Stimulated activated CD4-positive, alpha-beta T cell treated with anti-CD3 and anti-CD28 coated beads, Interleukin-12 subunit alpha, Interleukin-12 subunit beta, amount 100 ng/mL, for 48 hours (primary cell): ENCODE measurements at places on chromosomes 6 and 20.

GRCh38 chr6:55082021-55082420 is 92.3 kb upstream of the HCRTR2 start:
- no peak for DNase-seq

GRCh38 chr6:143079325-143079640 is 18.6 kb downstream of the AIG1 start:
- no peak for DNase-seq

- no peak for DNase-seq
These were observed 16.4 kb downstream of the FOXQ1 start for GRCh38 chr6:1328129-1328800.

GRCh38 chr6:134703206-134703605 is 246.7 kb downstream of the ALDH8A1 start:
- DNase-seq = no peak

GRCh38 chr6:83086751-83087150 is 19.3 kb downstream of the DOP1A start:
- no peak for DNase-seq

GRCh38 chr20:47568019-47568418 is 66.3 kb downstream of the NCOA3 start:
- no peak for DNase-seq

- DNase-seq = no peak
These were observed 12.8 kb downstream of the DLL1 start for GRCh38 chr6:170277893-170278742.

- DNase-seq = no peak
These were observed 85.2 kb upstream of the PHACTR3 start for GRCh38 chr20:59518881-59519706.

DNA sequence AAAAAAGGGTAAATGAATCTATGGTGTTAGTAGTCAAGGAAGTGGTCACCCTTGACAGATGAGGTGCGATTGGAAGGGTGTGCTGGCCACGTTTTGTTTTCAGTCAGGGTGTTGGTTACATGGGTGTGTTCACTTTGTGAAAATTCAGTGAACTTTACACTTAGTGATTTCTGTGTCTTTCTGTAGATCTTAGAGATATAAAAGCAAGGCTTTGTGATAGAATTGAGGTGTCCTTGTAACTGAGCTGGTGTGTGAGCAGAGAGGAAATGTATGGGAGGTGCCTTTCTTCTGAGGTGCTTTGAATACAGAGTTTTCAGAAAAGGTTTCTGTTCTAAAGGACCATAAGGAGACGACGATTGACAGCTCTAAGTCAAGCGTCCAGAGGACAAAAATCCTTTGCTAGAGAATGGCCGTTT is 90.5 kb downstream of the SAMD3 start:
- DNase-seq = peak; percentile 24

- no peak for DNase-seq
These were observed 531.1 kb upstream of the CITED2 start for GRCh38 chr6:139905404-139906052.

DNA sequence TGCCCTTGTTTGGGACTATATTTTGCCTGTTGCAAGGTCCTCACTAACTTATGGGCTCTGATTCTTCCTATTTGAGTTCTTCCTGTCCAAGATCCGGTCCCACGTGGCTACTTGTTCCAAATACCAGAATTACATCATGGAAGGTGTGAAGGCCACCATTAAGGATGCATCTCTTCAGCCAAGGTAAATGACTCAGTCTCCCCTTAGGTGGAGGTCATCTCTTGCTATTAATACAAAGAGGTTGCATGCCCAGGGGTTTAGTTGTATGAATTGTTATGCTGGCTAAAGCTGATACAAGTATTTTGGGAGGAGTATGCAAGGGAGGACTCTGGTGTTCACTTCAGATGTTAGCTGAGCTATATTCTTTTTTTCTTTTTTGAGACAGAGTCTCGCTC is 9.1 kb downstream of the RNF114 start:
- no peak for DNase-seq

DNA sequence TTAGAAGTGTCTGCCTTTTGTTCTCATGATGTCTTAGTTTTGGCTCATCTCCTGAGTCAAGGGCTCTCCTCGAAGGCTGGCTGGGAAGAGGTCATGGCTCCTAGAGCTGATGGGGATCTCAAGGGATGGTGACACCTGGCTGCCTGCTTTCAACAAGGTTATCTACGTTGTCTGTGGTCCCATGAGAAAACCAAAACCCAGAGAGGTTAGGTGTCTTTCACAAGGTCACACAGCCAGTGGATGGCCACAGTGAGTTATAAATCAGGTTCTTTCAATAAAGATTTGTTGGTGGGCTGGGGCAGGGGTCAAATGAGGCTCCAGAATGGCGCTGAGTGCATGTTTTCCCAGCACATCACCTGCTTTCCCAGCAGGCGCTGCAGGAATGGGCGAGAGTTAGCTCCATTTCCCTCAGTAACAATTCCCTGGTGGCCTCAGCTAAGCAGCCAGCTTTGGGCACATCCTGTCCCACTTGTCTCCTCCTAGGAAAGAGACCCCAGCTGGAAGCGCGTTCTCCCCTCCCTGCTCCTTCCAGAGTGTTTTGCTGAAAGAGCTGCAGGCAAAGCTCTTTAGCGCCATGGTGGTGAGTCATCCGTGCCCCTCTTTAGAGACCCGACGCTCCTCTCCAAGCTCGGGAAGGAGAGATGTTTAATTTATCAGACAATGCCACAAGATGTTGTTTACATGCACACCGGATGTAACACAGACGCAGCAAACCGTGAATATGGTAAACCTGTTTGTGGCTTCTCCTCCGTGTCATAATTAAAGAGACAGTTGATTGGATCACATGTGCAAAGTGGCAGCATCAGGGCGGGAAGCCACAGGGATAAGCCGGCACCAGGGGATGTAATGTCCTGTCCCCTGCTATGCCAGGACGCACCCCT is 109.7 kb downstream of the LRFN2 start:
- DNase-seq = no peak

GRCh38 chr6:152161501-152161900 is 354.0 kb downstream of the ESR1 start:
- no peak for DNase-seq

- DNase-seq = no peak
These were observed 19.8 kb downstream of the MTFR2 start for GRCh38 chr6:136230219-136230853.

DNA sequence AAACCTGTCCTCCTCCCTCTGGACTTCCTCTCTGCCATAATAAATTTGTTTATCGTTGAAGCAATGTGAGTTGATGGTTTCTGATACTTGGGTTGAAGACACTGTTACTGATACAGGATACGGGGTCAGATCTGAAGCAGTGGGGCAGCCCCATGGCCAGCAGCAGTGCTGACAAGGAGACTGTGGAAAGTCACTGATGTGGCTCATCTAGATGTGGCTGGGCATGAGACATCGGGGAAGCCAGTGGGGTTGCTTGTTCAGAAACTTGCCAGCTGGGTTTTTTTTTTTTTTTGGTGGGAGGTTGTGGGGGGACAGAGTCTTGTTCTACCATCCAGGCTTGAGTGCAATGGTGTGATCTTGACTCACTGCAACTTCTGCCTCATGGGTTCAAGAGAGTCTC is 2.6 kb upstream of the BPI start:
- no peak for DNase-seq

DNA sequence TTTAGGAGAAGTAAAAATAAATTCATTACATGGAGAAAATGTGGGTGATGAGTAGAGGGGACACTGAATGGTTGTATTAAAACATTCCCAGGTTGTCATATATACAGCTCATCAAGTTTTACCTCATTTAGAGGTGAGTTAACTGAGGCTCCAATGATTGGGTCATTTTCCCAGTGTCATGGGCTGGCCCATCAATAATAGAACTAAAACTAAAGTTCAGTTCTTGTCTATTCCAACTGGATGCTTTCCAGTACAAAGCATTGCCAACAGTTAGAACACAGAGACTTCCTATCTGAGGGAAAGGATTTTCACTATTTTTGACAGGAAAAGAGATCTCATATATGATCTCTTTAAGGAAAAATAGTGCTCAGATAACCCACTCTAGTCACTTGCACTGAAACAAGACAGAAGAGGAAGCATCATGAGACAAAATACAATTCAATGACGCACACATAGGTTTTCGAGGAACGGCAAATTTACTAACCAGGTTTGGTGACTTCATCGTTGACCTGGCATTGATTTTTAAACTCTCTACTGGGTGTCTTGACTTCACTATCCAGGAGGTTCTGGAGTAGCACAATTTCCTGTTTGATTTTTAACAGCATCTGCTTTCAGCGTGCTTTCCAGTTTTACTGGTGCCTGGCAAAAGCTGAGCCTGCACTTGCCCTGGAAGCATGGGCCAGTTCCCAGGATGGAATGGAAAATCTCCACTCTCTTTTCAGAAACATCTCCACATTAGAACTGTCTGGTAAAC is 195.5 kb upstream of the FBXL4 start:
- no peak for DNase-seq

- no peak for DNase-seq
These were observed 324.3 kb upstream of the MOCS1 start for GRCh38 chr6:40258531-40258930.

GRCh38 chr6:16441262-16441661 is 202.9 kb downstream of the GMPR start:
- DNase-seq = no peak

GRCh38 chr6:14722704-14723103 is 523.2 kb upstream of the JARID2 start:
- no peak for DNase-seq

- no peak for DNase-seq
These were observed 4.3 kb upstream of the DCBLD1 start for GRCh38 chr6:117477988-117478852.

GRCh38 chr20:5871459-5872410 is 78.6 kb downstream of the TRMT6 start:
- DNase-seq = no peak

- no peak for DNase-seq
These were observed 1.7 kb upstream of the WFDC2 start for GRCh38 chr20:45467861-45468260.

DNA sequence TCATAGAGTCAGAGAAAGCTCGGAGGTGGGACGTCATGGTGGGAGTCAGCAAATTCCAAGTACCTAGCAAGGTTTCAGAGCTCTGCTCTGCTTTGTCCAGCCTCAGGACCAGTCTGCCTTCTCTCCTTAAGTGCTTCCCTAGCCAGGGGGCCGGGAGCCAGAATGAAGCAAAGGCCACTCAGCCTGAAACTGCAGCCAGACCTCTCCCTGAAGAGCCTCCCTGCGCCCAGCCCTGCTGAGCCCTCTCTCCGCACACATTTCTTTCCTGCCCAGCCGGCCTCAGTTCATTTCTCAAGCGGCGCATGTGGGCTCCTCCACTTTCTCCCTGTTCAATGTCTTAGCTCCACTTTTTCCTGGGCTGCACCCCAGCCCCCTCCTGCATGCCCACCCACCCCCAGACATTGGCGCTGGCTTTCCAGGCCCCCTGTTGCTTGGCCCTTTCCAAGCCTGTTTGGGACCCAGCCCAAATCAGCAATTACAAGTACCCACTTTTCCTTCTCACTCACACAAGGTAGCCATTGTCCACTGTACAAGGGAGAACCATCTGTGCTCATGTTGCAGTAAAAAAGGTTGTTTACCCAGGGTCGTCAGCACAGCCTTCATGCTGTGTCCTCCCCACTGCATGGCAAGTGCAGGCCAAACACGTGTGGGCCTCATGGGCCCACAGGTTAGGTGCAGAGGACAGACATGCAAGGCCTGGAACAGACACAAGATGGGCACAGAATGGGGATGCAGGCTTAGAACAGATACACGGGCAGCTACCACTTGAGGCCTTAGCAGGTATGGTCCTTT is 147.1 kb downstream of the MRPL14 start:
- DNase-seq = no peak

GRCh38 chr6:79377888-79378348 is 143.4 kb upstream of the HMGN3 start:
- no peak for DNase-seq

DNA sequence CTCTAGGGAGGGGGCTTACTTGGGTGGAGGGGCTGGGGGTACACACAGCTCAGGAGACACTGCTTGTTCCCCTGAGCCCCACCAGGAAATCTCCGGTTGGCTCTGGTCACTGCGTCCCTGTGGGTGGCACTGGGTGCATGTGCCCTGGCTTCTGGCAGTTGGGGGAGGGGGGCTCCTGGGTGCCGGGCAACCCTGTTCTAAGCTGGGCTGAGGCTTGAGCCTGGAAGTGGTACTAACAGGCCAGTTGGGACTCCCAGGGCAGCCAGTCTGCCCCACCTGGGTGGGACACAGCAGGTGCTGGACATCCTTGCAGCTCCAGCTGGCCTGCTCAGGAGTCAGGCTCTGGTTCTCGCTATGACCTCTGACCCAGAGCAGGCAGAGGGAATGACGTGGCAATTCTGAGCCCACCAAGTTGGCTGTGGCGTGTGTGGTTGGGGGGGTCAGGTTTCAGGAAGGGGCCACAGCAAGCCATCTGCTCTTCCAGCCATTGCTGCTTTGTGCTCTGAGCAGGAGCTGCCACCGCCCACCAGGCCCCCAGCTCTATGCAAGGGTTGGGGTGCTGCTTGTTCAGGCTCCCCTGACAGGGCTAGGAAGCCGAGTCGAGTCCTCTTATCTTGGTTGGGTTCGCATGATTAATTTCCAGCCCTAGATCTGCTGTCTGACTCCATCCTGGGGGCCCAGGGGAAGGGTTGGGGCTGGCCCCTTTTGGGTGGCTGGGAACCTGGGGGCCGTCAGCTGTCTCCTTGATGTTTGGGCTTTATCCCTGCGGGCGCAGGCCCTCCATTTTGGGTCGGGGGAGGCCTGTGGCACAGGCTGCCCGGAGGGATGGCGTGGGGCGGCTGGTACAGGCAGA is 590 bp downstream of the C20orf204 start:
- DNase-seq = no peak

DNA sequence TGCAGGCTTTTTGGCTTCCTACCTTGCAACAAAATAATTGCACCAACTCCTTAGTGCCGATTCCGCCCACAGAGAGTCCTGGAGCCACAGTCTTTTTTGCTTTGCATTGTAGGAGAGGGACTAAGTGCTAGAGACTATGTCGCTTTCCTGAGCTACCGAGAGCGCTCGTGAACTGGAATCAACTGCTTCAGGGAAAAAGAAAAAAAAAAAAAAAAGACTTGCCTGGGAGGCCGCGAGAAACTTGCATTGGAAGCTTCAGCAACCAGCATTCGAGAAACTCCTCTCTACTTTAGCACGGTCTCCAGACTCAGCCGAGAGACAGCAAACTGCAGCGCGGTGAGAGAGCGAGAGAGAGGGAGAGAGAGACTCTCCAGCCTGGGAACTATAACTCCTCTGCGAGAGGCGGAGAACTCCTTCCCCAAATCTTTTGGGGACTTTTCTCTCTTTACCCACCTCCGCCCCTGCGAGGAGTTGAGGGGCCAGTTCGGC is 420 bp downstream of the SOX4 start:
- no peak for DNase-seq

- DNase-seq = no peak
These were observed 8.9 kb upstream of the QKI start for GRCh38 chr6:163405412-163406309.
